Fibroblast of villous mesenchyme (primary cell): ENCODE measurements at places on chromosomes 3 and 15.

DNA sequence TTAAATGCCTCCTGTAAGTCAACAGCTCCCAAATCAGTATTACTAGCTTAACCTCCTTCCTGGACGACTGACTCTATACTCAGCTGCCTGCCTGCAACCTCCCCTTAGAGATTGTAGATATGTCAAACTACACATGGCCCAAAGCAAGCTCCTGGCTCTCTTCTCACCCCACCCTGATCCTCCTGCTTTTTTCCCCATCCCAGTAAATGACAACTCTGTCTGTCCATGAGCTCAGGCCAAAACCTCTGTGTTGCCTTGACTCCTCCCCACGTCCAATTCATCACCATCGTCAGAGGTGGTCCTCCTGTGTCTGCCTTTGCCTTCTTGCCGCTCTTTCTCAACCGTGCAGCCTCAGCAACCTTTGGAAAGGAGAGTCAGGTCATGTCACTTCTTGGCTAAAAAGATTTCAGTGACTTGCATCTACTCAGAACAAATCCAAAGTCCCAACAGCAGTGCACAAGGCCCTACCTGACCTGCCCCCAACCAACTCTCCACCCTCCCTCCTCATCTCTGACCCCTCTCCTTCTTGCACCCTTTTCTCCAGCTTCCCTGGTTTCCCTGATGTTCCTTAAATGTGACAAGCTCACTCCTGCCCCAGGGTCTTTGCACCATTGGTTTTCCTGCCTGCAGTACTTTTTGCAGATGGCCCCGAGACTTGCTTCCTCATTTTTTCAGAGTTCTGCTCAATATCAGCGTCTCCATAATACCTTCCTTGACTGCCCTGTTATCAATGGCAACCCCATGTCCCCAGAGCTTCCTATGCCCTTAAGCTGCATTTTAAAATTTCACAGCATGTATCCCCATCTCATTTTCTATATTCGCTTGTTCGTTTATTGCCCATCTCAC is 52.8 kb downstream of the LSM3 start:
- no peak for DNase-seq

DNA sequence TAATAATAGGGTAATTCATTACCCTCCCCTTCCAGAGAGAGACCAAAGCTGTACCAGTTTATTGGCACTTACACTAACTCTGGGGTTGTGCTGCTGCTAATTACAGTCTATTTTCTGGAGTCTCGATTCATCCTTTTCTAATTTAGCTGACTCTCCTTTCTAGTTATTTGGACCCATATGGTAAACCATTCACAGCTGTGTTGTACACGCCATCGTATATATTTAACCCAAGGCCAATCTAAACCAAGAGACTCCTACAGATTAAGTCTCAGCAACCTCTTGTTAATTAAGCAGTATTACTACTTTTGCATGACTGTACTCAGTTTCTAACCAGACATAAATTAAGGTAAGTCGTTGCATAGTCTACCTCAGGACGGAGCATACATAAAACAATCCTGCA is 22.5 kb downstream of the ANXA2 start:
- DNase-seq, result no peak

DNA sequence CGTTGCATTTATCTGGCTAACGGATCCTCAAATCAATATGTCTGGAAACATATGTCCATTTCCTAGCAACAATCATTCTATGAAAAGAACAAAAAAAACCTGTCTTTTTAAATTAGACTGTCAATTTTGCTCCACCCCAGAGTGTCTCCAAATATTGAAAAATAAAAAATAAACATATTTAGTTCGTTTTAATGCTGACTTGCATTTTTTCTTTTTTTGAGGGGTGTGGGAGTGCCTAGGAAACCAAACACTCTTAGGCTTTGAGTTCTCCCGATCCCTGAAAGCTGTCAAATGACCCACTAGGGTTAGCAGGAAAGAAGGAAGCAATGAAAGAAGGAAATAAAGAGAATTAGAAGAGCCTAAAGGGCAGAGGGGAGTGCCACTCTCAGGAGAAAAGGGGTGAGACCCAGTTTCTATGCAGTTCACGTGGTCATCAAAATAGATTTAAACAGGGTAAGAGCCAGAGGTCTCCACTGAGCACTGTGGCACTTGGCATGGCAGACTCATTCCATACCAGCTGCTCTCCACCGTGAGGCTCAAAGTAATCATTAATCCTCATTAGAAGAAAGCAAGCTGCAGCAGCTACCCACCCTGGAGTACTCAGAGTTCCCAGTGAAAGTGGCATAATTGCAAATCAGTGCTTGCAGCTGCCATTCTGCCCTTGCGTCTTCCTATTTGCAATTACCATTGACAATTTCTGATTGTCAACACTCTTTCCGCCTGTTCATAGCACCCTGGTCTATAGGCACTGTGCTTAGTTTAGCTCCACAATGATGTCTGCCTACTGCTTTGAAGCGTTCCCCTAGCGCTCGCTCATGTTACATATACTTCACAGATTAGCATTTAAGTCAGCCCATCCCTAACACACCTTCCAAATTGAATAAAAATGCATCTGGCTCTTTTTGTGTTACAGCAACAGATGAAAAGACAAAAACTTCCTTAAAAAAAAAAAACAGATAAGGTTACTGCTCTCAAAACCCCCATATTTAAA is 32.3 kb downstream of the PDZRN3 start:
- DNase-seq, result no peak

DNA sequence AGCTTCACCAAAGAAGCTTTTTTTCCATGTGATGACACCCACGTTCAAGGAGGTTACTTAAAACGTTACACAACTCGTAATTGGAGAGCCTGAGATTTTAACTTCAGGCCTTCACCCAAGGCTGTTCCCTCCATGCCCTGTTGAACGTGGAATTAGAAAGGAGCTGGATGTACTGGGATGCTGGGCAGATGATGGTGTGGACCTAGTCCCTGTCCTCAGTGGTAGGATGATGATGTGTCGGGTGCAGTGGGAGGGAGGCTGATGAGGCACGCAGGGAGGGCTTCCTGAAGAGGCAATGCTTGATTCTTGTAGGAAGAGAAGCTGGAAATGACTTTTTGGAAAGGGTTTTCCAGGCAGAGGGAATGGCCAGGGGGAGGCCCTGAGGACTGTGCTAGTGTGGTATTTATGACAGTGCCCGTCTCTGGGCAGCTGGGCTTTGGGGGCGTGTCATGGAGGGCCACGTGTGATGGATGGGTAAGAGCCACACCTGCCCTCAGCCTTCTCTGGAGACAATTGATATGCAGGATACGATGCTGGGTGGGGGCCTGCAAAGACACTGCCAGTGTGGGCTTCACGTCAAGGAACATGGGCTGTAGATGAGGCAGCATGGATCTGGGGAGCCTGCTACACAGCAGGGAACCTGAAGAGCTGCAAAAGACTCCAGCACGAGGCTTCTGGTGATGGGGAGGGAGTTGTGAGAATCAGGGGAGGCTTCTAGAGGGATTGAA is 15.3 kb downstream of the SYNM start:
- peak; percentile 20 for DNase-seq

- DNase-seq, result no peak
These were observed 5.2 kb downstream of the TRIM59 start for GRCh38 chr3:160444411-160444810.

- no peak for DNase-seq
These were observed 695.2 kb downstream of the TUSC7 start for GRCh38 chr3:117404730-117405129.

DNA sequence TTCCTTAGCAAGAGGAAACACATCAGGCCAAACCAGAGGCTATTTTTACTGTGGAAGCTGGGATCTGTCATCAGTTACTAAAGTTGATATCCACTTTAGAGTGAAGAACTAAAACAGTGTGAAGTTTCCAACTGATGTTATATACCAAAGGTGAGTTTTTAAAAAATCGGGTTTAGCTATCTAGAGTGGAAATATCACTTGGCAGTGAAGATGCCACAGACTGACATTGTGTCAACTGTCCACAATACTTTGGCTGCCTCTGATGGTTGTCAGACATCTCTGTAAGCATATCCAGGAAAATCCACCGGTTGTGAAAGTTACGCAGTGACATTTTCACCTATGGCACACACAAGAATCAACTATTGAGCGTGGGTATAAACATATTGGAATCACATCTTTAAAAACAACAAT is 9.2 kb downstream of the ZIC1 start:
- DNase-seq, result no peak

- no peak for DNase-seq
These were observed 8.7 kb upstream of the MCCC1 start for GRCh38 chr3:183108001-183108449.

GRCh38 chr15:85879334-85880163 is 84.8 kb upstream of the KLHL25 start:
- DNase-seq, result no peak

- DNase-seq, result no peak
These were observed 3.0 kb downstream of the IDH2 start for GRCh38 chr15:90099072-90099867.

DNA sequence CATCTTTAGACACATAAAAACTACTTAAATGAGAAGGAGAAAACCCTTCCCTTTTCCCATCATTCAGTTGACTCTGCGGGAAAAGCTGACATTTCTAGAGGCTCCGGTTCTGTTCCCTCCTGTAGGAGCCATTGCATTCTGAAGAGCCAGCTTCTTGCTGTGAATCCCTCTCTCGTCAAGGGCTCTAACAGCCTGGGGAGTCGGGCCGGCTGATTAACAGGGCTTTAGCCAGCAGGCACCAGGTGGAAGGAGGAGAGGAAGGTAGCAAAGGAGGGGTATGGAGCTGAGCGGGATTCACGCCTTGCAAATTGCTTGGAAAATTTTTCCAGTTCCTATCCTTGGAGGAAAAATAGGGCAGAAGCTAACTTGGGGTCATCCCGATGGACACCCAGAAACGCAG is 108.3 kb upstream of the UBE2E1 start:
- DNase-seq, result no peak

DNA sequence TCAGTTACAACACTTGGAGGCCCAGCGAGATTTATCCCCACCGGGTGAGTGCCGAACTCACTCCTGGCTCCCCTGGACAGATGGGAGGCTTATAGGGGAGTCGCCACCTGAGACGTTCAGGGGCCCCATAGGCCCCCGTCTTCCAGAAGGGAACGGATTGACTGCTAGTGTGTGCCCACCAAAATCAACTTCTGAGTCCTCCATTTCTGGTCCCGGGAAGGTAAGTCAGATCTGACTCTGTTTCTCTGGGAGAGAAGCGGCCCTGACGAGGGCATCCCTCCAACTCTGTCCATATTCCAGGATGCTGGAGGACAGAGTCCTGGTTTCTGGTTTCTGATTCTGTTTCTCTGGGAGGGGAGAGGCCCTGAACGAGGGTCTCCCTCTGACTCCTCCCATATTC is 44.3 kb downstream of the ZBTB11 start:
- no peak for DNase-seq

- no peak for DNase-seq
These were observed 616.9 kb upstream of the GBE1 start for GRCh38 chr3:82378392-82378791.

GRCh38 chr3:187640569-187641059 is 29.6 kb downstream of the SST start:
- DNase-seq, result no peak

GRCh38 chr15:55241186-55241585 is 44.4 kb upstream of the RSL24D1 start:
- no peak for DNase-seq

GRCh38 chr3:170563712-170564423 is 22.0 kb downstream of the SLC7A14 start:
- DNase-seq, result peak; percentile 64

DNA sequence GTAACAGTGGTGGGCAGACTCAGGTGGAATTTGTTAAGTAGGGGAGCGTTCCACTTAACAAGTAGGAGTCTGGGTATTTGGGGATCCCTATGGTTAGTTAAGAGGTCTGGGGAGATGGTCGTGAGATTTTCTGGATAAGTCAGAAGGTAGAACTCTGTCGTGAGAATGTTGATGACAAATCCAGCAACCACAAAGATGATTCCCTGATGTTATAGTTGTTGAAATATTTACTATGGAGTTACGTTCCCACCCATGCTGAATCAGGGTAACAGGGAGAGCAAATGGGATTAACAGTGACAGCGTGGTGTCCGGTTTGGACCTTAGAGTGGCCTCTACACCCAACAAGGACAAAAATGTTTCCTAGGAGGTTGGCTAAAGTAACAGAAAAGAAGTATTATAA is 110.8 kb downstream of the MFSD1 start:
- DNase-seq, result no peak

DNA sequence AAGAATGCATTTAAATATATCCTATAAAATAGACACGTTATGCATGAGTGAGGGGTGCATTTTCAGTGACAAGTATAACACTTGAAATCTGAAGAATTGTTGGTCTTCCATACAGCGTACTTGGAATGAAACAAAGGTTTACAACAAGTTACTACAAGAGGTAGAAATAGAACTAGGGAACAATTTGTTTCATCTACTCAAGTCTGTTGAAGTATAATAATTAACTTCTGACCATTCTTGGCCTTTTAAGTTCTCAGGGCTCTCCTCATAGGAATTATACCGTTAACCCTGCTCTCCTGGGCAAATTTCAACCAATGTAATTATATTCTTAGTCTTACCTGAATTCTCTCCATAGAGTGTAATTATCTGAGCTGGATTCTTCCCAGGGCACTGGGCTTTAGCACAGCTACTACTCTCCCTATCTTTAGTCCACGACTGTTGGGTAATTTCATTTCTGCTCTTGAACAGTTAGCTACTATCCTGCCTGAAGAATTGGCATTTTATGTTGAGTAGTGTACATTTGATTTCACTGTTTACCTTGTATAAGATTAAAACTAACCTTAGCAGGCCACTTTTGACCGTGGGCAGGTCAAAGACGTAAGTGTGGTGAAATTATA is 100.6 kb downstream of the UBE2E2 start:
- peak; percentile 8 for DNase-seq

GRCh38 chr3:117545484-117545883 is 835.9 kb downstream of the TUSC7 start:
- no peak for DNase-seq

- DNase-seq, result no peak
These were observed 125.1 kb downstream of the SQOR start for GRCh38 chr15:45759936-45760335.

GRCh38 chr15:98686983-98687382 is 38.6 kb downstream of the IGF1R start:
- DNase-seq, result no peak

GRCh38 chr3:10518506-10519150 is 13.2 kb upstream of the ATP2B2 start:
- DNase-seq, result peak; percentile 4

- DNase-seq, result no peak
These were observed 18.2 kb downstream of the SSR3 start for GRCh38 chr3:156536524-156537316.

- DNase-seq, result no peak
These were observed 343.5 kb downstream of the PDCD6IP start for GRCh38 chr3:34141841-34142337.
